Breast epithelium (tissue), 4 donors: ENCODE measurements at places on chromosomes 3 and 15. TPM values are rescaled to one million over a fixed set of nuclear protein-coding genes. Genes with fewer than 3 reads are reported as not detected.

Gene EIF2A
- 247 TPM for total RNA-seq

- no peak for DNase-seq
Measured at GRCh38 chr3:119643528-119643927, 16.9 kb downstream of the POPDC2 start.

DNA sequence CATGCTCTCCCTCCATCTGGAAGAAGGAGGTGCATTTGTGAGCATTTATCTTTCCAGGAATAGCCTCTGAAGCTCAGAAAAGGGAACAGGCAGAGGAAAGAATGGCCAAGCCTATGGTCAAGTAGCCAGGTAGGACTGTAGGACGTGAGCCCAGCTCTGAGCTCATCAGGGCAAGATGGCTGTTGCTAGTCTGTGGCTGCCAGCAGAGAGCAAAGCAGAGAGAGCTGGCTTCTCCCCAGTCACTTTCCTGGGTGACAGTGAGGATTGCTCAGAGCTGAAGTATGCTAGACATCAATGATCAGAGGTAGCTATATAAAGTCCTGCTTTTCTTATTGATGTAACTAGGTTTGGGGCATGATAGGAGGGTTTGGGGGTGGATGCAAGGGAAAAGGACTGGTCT, 146.1 kb upstream of the SLC24A5 start:
- DNase-seq, result no peak

Gene KLHL40
- total RNA-seq, result not detected

Gene SEMA3G
- total RNA-seq, result 70.1 TPM

Gene IGSF11
- total RNA-seq, result under 0.01 TPM

GRCh38 chr3:88985491-88985890, 121.9 kb upstream of the EPHA3 start:
- no peak for DNase-seq

GRCh38 chr15:89677381-89677780, 1.8 kb downstream of the PLIN1 start:
- no peak for DNase-seq

Gene DAZL
- not detected for total RNA-seq

Gene EPB42
- 1.9 TPM for total RNA-seq

- no peak for DNase-seq
Measured at GRCh38 chr15:80596521-80596976, 98.6 kb upstream of the ABHD17C start.

Gene TTC23
- total RNA-seq, result 29.5 TPM

Gene RFT1
- total RNA-seq, result 10.1 TPM

- DNase-seq, result no peak
Measured at GRCh38 chr15:31344266-31344665, 17.6 kb downstream of the KLF13 start.

GRCh38 chr15:96560246-96560895, 229.9 kb downstream of the NR2F2 start:
- no peak for DNase-seq

DNA sequence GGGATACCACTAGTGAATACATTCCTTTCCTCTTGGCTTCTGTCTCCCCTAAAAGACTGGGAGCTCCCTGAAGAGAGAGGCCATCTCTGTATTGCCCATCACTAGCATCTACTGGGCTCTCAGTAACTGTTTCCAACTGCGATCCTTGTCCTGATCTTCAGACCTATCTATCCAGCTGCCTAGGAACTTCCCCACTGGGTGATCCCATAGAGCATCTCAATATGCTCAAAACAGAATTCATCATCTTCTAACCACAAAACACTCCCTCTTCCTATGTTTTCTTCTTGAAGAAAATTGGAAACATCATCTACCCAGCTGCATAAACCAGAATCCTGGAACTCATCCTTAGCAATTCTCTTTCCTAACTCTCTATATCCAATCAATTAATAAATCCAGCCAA, 54.6 kb downstream of the PLD1 start:
- no peak for DNase-seq

DNA sequence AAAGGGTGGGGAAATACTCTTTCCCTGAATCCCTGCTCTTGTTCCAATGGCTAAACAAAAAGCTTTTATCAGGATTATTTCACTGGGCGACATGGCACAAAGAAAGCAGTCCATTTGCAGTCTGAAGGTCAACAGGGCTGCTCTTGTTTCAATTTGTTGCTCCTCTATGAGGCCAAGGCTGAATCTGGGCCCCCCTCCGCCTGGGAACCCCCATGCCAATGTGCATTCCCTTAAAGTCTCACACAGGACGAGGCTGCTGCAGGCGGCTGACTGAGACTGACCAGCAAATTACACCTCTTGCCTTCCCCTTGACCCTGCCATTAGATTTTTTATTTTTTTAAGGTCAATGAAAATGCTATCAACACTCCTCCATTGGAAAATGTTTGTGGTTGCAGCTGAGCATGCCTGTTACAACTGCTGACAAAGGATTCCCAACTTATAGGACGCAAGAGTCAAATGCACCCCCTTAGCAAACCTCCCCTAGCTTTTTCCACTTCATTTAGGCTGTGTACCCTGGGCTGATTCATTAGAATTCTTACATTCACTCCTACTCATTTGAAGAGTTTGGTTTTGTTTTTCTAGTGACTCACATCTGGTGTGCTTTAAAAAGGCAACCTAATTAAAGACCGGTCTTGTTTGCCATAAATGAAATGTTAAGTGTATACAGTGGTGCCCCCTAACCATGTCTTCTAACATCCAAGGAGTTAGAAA, 60.8 kb upstream of the ARHGEF3 start:
- no peak for DNase-seq

- DNase-seq, result no peak
Measured at GRCh38 chr3:17885986-17886385, 143.6 kb upstream of the TBC1D5 start.

DNA sequence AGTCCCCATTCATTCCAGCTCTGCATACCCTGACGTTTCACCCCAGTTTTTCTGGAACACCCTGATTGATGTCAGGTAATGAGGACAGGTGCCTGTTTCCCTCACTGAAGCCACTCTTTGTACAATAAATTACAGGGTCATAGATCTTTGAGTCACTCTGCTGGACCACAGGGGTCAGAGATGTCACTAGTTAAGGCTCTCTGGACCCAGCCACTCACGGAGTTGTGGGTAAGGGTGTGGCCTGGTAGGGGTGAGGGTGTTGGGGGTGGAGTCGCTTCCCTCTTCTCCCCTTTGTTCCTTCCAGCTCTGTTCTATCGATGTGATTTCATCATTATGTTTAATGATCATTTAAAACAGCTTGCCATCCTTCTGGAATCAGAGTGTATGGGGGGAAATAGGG, 512 bp downstream of the IQCF5 start:
- no peak for DNase-seq

- no peak for DNase-seq
Measured at GRCh38 chr15:83110381-83110780, 2.9 kb downstream of the TM6SF1 start.

- no peak for DNase-seq
Measured at GRCh38 chr3:82556113-82556512, 794.7 kb upstream of the GBE1 start.

- no peak for DNase-seq
Measured at GRCh38 chr3:80213086-80213485, 445.3 kb upstream of the ROBO1 start.

GRCh38 chr15:44812029-44812517, 75.7 kb downstream of the TRIM69 start:
- no peak for DNase-seq
